ENCODE measurements at places on chromosomes 6 and 20.
A peak's percentile ranks its signal among the peaks of the same experiment; 100 is the strongest.

DNA sequence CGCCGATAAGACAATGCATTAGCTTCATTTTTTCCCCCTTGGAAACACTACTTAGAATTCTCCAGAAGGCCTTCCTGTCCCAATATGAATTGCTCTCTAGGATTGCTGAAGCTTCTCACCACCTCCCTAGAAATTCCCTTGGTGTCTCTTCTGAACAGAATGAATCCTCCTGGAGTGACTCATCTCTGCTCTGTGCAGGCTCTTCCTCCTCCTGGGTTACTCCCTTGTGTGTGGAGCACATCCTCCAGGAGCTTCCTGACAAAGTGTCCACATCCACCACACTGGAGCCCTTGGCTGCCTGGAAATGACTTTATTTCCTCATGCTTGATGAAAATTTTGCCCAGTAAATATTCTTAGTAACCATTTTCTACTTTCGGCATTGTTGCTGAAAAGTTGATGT lies 54.4 kb downstream of the DTNBP1 start:
- DNase-seq, result peak; percentile 94

GRCh38 chr20:32507998-32508774 lies 76.9 kb downstream of the NOL4L start:
- DNase-seq, result no peak

DNA sequence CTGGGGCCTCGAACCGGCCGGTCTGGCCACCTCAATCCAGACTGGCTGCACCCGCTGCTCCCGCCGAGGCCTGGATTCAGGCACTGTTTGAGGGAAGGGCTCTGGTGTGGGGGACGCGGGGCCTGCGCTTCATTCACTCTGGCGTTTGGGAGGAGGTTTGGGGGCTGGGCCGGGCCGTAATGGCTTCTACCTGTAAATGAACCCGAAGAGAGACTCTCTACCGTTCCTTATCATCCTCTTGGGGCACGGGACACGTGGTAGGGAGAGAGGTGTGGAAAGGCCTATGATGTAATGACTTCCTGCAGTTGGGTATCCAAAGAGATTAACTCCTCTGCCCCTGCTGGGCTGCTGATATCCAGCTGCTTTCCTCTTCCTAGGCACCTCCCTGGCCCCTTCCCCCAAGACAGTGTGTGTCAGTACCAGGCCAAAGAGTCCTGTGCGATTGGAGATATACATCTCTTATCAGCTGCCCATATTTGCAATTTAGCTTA lies 1.8 kb downstream of the FOXO3 start:
- peak; percentile 94 for DNase-seq

GRCh38 chr20:47300071-47300470 lies 56.4 kb downstream of the ZMYND8 start:
- DNase-seq, result no peak

DNA sequence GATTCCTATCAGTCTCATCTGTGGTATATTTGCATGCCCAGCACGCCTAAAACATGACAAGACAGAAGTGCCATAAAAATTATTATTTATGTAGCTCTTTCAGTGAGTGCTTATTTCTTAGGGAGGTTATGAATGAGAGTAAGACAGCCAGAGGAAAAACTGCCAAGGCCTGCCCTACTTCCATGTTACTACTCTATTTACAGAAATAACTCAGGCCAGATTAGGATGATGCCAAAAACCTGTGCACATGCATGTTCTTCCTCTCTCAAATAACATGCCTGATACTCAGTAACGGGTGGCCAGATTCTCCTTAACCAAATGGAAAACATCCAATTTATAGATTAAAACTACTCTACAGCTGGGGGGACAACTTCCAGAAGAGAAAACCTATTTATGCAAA lies 45.7 kb downstream of the ILRUN start:
- DNase-seq, result no peak

DNA sequence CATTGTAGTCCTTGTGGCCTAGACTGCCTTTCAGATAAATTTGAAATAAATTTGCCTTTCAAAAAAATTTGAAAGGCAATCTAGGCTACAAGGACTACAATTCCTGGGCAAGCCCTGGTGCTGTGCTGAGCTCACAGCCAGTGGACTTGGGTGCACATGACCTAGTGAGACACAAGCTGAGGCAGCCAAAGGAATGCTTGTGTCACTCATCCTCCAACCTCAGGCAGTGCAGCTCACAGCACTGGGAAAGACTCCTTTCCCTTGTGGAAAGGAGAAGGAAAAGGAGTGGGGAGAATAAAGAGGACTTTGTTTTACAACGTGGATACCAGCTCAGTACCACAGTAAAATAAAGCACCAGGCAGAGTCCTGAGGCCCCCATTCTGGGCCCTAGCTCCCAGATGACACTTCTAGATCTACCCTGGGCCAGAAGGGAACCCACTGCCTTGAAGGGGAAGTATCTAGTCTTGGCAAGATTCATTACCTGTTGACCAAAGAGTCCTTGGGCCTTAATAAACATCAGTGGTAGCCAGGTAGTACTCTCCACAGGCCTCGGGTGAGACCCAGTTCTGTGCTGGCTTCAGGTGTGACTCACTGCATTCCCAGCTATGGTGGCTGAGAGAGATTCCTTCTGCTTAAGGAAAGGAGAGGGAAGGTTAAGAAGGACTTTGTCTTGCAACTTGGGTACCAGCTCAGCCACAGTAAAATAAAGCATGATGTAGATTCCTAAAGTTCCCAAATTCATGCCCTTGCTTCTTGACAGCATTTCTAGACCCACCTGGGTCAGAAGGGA lies 659.7 kb upstream of the FLRT3 start:
- peak; percentile 79 for DNase-seq

- no peak for DNase-seq
Observed at GRCh38 chr6:4553387-4553786, 222.8 kb upstream of the CDYL start.

GRCh38 chr6:40293460-40294185 lies 293.5 kb downstream of the LRFN2 start:
- DNase-seq, result no peak

GRCh38 chr20:51339721-51340450 lies 202.6 kb downstream of the NFATC2 start:
- no peak for DNase-seq

GRCh38 chr20:52959125-52959524 lies 13.0 kb upstream of the TSHZ2 start:
- no peak for DNase-seq

- peak; percentile 66 for DNase-seq
Observed at GRCh38 chr6:149864578-149865535, 698 bp upstream of the LRP11 start.

- no peak for DNase-seq
Observed at GRCh38 chr6:34576286-34576955, 20.3 kb upstream of the SPDEF start.

- peak; percentile 90 for DNase-seq
Observed at GRCh38 chr6:9704989-9705388, 709.9 kb downstream of the TFAP2A start.

GRCh38 chr6:19906171-19906570 lies 69.0 kb downstream of the ID4 start:
- DNase-seq, result no peak

- no peak for DNase-seq
Observed at GRCh38 chr20:17316316-17317038, 89.6 kb downstream of the PCSK2 start.

DNA sequence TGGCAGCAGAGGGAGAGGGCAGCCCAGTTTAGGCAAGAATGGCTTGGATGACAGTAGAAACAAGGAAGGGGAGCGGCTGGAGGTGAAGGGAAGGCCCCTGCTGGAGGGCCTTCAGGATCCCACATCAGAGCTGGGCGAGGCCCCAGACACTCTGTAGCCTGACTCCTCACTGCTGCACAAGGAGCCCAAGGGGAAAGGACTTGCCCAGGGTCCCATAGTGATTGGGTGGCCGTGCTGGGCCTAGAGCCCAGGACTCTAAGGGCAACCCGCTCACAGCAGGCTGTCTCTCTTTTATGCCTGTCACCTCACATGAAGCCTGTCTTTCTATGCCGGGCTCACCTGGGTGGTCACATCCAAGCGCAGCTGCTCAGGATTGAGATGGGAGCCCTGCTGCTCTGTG lies 9.3 kb downstream of the AARS2 start:
- DNase-seq, result no peak

DNA sequence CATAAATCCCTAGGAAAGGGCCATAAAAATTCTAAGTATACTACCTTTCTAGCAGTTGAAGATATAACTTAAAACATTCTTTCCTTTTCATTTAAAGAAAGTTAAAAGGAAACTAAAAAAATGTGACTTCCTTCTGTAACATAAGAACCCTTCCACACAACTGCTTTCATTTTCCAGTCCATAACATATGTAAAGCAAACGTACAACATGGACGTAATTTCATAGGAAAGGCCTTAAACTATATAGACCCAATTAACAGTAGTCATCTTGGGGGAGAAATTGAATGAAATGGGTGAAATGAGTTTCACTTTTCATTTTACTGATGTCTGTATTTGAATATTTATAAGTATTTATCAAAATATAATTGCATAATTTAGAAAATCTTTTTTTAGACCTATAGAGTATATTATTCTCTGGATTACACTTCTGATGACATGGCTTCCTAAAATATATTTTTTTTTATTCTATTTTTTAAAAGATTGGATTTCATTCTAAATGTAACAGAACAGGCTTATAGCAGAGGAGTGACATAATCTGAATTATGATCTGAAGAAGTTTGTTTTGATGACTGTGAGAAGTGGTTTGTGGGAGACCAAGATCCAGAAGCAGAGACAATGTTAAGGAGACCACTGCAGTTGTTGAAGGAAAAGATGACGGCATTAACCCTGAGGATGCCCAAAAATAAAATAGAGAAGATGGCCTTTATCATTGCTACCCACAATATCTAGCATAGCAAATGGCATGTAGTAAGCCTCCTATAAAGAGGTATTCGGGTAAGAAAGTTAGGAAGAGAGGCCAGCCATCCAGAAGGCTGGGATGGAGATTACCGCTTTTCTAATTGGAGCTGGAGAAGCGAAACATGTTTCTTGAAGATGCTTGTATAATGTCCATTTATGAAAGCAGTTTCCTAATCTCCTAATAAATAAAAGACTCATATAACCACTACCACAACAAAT lies 260.4 kb downstream of the PTPRK start:
- no peak for DNase-seq

GRCh38 chr20:18632196-18632789 lies 44.4 kb downstream of the DTD1 start:
- DNase-seq, result peak; percentile 64

- DNase-seq, result peak; percentile 36
Observed at GRCh38 chr20:31666258-31667042, 28.7 kb downstream of the COX4I2 start.

GRCh38 chr6:131773284-131773950 lies 34.4 kb upstream of the ENPP1 start:
- no peak for DNase-seq

- no peak for DNase-seq
Observed at GRCh38 chr6:145271577-145271976, 463.7 kb downstream of the EPM2A start.

DNA sequence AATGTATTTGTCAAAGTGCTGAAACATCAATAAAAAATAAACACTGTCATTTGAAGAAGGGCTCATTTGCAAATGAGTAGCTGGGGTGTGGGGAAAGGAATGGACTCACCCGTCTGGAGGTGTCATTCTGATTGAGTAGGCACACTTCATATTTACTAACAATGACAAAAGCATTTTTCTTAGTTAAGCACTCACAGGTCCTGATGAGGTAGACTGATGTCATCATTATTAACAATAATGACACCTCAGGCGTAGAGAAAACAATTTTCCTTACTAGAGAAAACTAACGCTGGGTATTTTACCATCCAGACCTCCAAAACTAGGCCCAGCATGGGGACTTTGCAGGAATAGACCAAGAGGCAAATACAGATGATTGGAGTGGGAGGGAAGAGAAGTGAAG lies 76.0 kb downstream of the UNC5CL start:
- no peak for DNase-seq

DNA sequence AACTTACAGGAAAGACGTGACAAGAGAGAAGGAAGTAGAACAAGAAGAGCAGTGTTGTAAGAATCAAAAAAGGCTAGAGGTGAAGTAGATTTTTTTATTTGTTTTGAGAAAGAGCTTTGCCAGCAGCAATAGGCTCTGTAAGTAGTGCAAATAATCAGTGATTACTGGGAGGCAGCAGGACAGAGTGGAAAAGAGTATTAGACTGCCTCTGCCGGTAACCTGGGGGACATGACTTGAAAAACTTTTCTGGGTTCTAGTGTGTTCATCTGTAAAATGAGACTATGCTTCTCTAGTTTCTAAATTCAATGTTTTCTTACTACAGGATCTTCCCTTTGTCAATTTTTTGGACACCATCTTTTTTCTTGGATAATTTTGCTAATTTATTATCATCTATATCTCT lies 5.8 kb upstream of the IRAK1BP1 start:
- no peak for DNase-seq
